ENCODE measurements at places on chromosomes 5 and 9.

DNA sequence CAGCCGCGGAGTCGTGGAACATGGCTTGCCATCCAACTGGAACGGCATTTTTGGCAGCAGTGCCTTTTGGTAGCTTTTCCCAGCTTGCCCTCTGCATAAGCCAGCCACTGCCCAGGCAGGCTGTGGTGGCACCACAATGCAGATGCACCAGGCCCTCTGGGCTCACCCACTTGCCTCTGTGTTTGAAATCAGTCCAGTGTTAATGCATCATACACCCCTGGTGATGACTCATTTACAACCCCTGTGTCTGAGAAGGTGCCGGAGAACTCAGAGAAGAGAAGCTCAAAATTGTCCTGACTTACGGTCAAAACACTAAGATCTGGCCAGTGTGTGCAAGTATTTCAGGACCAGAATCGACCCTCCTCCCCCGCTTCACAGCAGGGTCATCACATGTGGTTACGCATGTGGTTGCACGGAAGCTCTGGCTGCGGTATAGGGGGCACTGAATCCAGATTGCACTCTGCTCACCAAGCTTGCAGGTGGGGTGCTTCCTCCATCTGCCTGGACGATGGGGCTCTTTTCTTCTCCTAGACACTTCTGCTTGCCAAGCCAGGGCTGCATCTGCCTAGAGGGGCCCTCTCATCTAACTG lies 66.5 kb upstream of the SMIM15 start:
- DNase-seq: no peak

DNA sequence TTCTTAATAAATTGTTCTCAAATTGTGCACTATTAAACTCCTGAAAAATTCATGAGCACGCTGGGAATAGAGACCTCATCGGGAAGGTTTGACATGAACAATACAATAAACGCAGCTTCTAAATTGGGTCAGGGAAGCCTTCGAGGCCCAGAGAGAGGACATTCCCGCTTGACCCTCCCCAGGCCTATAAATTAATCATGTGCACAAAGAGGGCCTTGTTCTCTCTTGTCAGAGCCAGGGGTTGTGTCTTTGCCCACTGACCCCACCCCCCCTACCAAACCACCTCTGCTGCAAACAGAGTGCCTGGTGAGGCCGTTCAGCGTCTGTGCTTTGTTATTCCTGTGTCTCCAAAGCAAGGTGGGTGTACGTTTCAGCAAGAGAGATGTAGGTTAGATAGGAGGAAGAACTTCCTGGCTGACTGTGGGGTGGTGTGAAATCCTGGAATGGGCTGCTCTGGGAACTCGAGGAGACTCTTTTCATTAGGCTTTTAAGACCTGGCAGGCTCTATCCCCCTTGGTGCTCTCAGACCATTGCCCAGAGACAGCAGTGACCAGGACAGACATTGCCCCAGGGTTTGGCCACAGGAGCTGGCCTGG lies 18.2 kb upstream of the DAB2IP start:
- no peak for DNase-seq

- DNase-seq: no peak
These were observed 117.9 kb upstream of the GRIA1 start for GRCh38 chr5:153372425-153373129.

GRCh38 chr5:119388619-119389190 lies 32.9 kb downstream of the TNFAIP8 start:
- DNase-seq: no peak

- DNase-seq: no peak
These were observed 56.7 kb downstream of the SAXO1 start for GRCh38 chr9:18976221-18976708.

DNA sequence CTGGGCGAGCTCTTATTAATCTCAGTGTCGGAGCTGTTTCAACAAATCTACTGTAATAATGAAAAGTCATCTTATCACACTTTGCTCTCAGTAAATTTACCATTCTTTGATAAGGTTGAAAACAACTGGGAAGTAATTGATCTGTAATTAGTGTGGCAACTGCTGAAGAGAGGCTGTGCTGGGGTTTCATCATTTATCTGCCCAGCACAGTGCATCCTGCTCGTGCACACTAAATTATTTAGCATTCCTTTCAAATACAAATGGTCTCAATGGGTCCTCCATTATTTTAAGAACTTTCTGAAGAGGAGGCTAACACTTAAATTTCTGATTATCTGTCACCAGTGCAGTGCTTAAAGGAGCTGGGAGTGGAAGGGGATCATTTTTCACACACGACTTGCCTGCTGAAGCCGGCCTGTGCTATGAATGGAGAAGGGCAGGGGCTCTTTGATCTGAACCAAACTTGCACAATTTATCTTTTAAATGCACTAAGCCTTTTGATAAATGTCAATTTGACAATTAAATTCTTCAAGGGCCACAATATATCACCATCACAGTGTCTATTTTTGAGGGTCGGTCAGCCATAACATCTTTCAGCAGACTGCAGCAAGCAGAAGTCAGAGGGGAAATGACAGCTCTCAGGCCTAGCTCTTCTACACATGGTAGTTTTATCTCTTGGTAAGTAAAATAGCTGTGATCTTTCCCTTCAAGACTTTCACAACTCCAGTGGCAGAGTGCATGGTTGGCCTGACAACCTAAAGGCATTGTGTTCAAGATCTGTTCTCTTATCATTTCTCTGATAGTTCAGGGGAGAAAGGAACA lies 106.4 kb upstream of the EFNA5 start:
- no peak for DNase-seq

- no peak for DNase-seq
These were observed 213.6 kb upstream of the S1PR3 start for GRCh38 chr9:88777498-88778312.

DNA sequence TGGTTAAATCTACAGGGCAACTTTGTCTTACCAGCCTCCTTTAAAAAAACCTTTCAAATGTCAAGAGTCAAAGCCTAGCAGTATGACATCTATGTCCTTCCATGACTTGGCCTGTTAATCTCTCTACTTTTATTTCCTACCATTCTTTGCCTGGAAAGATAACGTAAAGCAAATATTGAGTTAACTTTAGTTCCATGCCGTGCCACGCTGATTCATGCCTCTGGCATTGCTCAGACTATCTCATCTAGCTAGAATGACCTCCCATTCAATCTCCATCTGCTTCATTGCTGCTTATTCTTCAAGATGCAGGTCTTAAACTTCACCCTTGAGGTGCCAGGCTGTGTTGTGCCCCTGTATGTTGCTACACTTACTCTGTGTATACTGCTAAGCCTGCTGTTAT lies 729.8 kb downstream of the EFNA5 start:
- DNase-seq: no peak

DNA sequence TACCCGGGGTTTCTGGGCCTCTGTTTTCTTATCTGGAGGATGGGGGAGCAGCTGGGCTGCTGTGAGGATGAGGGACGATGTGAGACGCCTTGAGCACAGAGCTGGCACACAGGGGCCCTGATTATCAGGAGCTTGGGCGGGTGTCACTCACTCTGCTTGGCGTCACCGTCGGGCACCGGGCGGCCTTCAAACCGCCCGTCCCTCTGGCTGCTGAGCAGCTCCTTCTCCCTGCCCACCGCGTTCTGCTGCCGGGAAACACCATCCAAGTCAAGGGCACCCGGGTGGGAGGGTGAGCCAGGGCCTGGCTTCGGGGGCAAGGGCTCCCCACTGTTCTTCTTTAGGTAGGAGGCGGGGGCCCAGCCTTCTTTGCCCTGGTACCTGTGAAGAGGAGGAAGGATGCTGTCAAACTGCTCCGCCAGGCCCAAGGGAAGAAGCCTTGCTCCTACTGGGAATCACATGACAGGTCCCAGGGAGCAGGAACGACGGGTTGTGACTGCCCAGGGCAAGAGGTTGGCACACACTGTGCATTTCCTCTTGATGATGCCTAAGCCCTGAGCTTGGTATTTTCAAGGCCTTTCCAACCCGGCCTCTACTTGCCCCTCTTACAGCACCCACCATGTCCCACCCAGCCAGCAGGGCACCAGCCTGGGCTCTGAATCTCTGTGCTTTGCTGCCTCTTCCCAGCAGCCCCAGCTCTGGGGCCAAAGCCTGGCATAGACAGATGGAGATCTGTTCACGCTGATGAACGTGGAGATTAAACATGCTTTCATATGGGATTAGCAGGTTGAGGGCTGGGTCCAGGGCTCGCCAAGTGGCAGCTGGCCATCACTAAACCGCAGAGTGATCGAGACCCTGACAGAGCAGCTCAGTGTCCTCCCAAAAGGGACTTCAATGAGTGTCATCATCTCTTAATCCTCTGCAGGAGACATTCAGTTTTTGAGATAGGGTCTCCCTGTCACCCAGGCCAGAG lies 66.9 kb upstream of the UBTD2 start:
- DNase-seq: no peak

- no peak for DNase-seq
These were observed 681 bp downstream of the CPLANE1 start for GRCh38 chr5:37248421-37248969.

DNA sequence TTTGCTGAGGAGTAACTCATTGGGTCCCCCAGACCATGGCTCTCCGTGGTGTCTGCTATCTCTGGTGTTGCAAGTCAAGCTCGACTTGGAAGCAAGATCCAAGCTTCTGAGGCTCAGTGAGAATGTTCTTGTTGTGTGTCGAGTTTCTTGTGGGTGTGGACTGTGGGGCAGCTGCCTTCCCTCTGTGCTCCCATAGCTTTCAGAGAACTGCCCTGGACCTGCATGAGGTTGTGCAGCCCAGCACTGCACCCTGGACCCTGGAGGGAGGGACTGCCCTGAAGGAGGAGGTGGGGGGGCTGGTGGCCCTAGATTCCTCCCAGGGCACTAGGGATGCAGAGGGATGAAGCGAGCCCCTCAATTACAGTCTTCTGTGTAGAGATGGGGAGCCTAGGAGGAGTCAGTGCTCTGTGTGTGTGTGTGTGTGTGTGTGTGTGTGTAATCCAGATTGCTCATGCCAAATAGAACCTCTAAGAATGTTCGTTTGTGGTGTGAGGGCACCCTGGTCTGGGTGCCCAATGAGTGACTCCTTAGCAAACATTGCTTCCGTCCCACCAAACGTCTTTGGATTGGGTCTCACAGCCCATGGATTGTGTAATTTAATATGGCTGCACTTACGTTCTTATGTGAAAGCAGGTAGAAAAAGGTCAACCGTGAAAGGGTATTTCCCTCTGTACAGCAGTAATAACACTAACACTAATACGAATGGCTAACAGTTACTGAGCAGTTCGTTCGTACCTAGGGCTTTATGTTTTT lies 143.3 kb upstream of the LMX1B start:
- DNase-seq: no peak

DNA sequence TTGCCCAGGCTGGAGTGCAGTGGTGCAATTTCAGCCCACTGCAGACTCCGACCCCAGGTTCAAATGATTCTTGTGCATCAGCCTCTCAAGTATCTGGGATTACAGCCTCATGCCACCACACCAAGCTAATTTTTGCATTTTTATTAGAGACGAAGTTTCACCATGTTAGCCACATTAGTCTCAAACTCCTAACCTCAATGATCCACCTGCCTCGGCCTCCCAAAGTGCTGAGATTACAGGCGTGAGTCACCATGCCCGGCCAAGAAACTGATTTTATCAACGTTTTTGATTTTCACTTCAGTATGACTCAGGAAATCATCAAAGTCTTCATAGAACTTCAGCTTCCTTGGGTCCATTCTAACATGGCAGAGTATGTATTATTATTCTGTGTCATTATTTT lies 125.4 kb downstream of the GABRG2 start:
- no peak for DNase-seq

DNA sequence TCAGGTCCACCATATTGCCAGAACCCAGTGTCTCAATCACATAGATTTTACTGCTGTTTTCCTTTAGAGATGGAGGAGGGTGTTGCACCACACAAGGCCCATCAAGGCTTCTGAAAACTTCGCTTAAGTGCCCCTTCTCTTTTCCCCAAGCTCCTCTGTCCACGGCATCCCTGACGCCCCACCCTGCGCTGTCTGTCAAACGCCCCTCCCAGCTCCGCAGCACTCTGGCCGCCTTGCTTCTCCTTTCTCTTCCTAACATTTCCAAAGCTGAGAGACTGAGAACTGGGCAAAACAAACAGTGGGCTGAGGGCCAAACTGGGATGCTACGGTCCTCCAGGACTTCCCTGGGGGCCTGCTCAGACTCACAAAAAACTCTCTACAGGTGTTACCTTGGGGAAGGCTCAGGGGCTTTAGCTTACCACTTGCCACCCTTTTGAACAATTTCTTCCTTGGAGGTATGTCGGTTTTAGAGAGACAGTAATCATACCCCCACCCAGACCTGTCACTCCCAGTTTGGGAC lies 28.3 kb upstream of the ERGIC1 start:
- DNase-seq: no peak

GRCh38 chr5:145978708-145979107 lies 42.3 kb downstream of the SH3RF2 start:
- DNase-seq: no peak

- no peak for DNase-seq
These were observed 207.3 kb upstream of the SGCD start for GRCh38 chr5:156119692-156120091.

DNA sequence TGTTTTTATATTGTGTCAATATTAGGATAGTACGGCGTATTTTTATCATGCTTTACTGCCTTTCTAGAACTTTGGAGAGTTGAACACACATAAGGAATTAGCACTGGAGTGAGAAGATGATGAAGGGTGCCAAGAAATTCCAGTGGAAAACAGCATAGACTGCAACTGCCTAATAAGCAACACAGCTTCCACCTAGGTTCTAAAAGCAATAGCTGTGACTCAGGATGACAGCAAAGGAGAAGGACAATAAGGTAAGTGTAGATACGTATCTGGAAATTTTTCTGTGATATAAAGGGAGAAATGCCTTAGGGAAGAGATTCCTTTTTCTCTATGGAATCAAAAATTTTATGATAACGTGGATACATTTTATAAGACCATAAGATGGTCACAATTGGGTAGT lies 7.4 kb downstream of the PTPRD start:
- DNase-seq: no peak

GRCh38 chr5:53601570-53601969 lies 41.1 kb downstream of the NDUFS4 start:
- no peak for DNase-seq
